ENCODE measurements at places on chromosomes 4 and X. TPM values are rescaled to one million over a fixed set of nuclear protein-coding genes. Genes with fewer than 3 reads are reported as not detected.

Gene ZNF711
- 6.8 TPM for polyA plus RNA-seq

Gene HTRA3
- 0.17 TPM for polyA plus RNA-seq

Gene TMEM154
- 0.03 TPM for polyA plus RNA-seq

Gene TMPRSS11D
- polyA plus RNA-seq: not detected

Gene F11
- polyA plus RNA-seq: 35.1 TPM

Gene PNCK
- polyA plus RNA-seq: 33.1 TPM

Gene MTHFD2L
- polyA plus RNA-seq: 10.5 TPM

Gene ADRA2C
- polyA plus RNA-seq: 23.1 TPM

Gene DGAT2L6
- polyA plus RNA-seq: not detected

Gene TMEM156
- 1.2 TPM for polyA plus RNA-seq

Gene IL21
- not detected for polyA plus RNA-seq

Gene WDR17
- not detected for polyA plus RNA-seq

Gene LINC00632
- polyA plus RNA-seq: 0.10 TPM

Gene DCAF8L2
- not detected for polyA plus RNA-seq

Gene CTAG2
- polyA plus RNA-seq: not detected

Gene MAGEA12
- polyA plus RNA-seq: not detected

Gene NPY2R
- polyA plus RNA-seq: not detected

Gene MAGEA8
- polyA plus RNA-seq: not detected

Gene RAB9B
- polyA plus RNA-seq: 0.04 TPM
